ENCODE measurements at places on chromosomes 16 and 17.

GRCh38 chr17:21843318-21843865 is 151.1 kb downstream of the KCNJ18 start:
- DNase-seq: no peak

- no peak for DNase-seq
Measured at GRCh38 chr17:81710514-81711308, 1.4 kb upstream of the SLC25A10 start.

GRCh38 chr16:49665482-49666230 is 190.3 kb downstream of the ZNF423 start:
- no peak for DNase-seq

GRCh38 chr17:39139161-39139511 is 12.3 kb downstream of the PLXDC1 start:
- no peak for DNase-seq

- no peak for DNase-seq
Measured at GRCh38 chr16:89099905-89100304, 6.3 kb downstream of the ACSF3 start.

DNA sequence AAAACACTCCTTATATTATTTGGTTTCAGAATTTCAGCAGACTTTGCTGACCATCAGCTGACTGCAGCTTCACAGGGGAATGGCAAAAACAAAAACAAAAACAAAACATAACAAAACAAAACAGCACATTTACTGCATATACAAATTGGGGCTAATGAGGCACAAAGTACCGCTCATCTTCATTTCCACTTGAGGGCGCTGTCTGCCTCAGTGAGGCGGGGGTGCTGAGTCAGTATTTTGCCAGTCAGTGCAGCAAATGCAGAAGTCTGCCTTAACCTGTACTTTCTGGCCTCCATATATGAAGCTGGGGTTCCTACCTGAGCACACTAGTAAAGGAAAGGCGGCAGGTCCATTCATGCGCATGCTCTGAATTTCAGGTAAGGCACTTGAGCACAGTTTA is 13.5 kb upstream of the DYNLRB2 start:
- DNase-seq: peak; percentile 47

- DNase-seq: no peak
Measured at GRCh38 chr16:54237-54581, 581 bp downstream of the SNRNP25 start.

- DNase-seq: no peak
Measured at GRCh38 chr17:41315814-41316445, 420 bp upstream of the KRTAP17-1 start.

- DNase-seq: no peak
Measured at GRCh38 chr17:14301279-14302090, 604 bp downstream of the HS3ST3B1 start.

GRCh38 chr17:66549731-66550207 is 247.4 kb downstream of the PRKCA start:
- DNase-seq: peak; percentile 75
